ENCODE measurements at places on chromosomes 12 and 14.

DNA sequence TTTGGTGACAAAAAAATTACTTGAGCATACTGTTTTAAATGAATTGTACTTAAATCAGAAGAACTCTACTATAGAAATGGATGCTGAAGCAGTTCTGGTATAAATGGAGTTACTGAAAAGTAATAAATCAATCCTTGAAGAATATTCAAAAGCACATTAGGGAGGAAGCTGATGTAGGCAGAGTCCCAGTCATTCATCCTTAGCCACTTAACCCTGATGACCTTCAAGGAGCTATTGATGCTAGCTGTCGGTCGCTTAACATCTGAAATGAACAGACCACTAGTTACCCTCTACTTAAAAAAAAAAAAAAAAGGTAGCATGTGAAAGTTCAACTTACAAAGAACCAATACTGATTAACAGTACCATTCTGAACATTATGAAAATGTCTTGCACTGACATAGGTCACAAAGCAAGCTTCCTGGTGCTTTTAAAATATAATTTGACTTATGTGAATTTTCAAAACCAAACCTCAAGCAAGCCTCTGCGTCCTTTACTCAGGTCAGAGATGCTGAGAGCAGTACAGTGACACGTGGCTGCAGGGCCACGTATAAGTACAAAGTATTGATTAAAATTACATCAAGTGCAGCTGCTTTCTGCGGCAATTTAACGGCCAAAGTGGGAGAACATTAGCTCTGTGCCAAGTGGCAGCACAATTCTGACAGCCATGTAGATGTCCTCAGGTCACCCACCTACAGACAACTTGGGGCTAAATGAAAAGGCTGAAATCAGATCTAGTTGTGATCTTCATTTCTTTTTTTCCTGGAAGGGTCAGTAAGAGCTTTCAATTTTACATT, 18.1 kb downstream of the PPM1H start:
- no peak for DNase-seq

DNA sequence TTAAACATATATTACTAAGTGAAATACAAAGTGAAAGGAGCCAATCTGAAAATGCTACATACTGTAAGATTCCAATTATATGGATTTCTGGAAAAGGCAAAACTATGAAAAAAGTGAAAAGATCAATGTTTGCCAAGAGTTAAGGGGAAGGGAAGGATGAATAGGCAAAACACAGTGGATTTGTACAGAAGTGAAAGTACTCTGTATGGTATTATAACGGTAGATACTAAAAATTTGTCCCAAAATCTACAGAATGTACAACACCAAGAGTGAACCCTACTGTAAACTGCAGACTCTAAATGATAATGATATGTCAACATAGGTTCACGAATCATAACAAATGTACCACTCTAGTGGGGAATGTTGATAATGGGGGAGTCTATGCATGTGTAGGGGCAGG, 17.8 kb downstream of the EEA1 start:
- DNase-seq: no peak

GRCh38 chr12:68806488-68807237, 1.3 kb upstream of the MDM2 start:
- DNase-seq: no peak

- peak; percentile 38 for DNase-seq
These were observed 593 bp downstream of the UNC119B start for GRCh38 chr12:120710805-120711296.

DNA sequence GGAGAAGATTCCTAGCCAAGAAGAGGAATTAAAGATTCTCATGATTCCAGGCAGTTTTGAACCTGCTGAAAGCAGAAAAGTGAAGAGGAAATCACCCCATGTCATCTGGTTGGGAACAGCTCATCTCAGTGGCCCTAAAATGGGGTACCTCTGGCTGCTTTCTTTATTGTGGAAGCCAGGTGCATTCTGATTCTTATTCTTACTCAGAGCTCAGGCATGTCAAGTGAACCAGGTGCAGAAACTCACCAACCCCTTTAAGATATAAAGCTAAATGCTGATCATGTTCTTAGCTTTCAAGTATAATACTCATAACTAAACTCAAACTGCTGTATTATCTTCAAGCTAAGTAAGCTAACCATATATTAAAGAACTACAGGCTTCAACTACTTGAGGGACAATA, 253.9 kb upstream of the ARID2 start:
- no peak for DNase-seq

- no peak for DNase-seq
These were observed 119.7 kb upstream of the PDE3A start for GRCh38 chr12:20248646-20249045.

DNA sequence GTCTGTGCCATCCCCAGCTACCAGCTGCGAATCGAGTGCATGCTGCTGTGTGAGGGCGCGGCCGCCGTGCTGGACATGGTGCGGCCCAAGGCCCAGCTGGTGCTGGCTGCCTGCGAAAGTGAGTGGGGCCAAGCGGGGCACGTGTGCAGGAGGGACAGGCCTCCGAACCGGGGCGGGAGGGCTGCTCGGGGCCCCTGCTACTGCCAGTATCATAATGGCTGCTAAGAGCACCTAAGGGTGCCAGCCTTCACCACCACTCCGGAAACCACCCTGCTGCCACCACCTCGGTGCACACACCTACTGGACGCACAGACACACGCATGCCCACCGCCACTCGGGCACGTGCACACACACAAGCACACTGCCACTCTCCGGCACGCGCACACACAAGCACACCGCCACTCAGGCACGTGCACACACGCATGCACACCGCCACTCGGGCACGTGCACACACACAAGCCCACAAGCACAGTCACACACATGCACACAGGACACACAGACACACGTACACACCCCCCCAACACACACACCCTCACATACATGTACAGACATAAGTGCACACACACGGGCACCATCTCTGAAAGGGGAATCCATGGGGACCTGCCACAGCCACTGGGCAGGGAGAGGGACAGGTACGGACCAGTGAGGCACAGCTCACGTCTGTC, 13.8 kb upstream of the ADSS1 start:
- no peak for DNase-seq

DNA sequence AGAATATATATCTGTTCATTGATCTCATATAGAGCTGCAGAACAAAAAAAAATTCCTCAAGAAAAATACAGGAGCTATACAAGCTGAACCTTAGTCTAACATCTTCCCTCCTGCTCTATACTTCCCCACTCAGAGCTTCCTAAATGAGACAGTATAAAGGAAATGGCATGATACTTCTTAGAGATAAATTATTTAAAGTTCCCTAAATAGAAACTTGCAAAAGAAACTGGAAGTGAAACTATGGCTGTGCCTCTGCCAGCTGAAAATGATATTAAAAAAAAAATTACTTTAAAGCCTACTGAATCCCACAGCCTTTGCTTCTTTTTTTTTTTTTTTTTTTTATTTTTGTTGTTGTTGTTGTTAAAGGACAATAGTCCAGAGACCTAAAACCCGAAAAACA, 11.6 kb upstream of the NEK9 start:
- no peak for DNase-seq

GRCh38 chr14:90534091-90534837, 137.4 kb downstream of the CALM1 start:
- no peak for DNase-seq

DNA sequence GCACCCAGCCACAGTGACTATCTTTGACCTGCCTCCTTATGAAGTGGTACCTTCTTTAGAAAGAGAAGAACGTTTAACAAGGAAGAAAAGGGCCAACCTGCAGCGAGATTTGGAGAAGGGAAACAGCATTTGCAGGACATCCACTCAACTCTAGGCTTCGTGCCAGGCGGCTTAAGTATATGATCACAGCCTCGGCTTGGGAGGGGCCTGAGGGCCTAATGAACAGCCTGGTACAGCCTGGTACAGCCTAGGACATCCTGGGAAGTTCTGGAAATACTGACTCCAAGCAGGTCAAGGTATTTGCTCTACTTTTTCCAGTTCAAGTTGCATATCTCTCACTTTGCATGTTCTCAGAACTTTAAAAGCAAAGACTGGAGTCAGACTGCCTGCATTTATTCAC, 16.1 kb downstream of the HCAR2 start:
- DNase-seq: no peak

- DNase-seq: no peak
These were observed 490.2 kb downstream of the NELL2 start for GRCh38 chr12:44385964-44386363.

- DNase-seq: no peak
These were observed 270.2 kb downstream of the SSPN start for GRCh38 chr12:26465419-26466097.

DNA sequence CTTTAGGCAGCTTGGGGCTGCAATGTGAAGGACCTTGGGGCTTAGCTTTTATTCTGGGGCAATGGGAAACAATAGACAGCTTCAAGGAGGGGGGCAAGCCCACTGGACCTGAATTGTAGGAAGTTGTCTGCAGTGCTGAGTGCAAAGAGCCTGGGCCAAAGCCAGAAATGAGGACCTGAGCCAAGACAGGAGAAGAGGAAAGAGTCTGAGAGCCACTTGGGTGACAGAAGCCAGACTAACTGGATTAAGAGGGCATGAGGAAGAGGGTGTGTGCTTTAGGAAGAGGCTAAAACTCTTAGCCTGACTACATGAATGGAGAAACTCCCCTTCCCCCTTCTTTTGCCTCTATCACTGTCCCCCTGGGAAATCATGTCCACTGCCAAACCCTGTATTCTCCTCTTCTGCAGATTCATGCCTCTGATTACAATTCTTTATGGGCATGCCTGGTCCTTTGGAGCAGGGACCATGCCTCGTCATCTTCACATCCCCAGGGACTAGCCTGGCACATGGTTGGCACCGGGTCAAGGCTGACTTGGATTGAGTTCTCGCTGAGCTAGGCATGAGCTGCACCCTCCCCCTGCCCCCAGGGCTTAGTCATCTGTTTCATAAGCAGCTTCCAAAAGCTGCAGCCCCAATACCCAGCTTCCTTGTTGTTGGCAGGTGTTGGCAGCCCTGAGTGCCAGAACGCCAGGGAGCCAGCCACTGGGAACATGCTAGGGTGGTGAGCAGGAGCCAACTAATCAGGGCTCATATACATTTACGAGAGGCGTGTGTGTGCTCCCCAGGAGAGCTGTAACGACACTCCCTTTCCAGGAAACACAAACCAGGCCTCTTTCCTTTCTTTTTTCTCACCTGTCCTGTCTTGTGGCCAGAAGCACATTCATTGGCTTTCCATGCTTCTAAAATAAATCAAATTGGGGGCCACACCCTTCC, 27.7 kb upstream of the JDP2 start:
- peak; percentile 94 for DNase-seq

- no peak for DNase-seq
These were observed 12.0 kb downstream of the NGDN start for GRCh38 chr14:23481362-23481970.

DNA sequence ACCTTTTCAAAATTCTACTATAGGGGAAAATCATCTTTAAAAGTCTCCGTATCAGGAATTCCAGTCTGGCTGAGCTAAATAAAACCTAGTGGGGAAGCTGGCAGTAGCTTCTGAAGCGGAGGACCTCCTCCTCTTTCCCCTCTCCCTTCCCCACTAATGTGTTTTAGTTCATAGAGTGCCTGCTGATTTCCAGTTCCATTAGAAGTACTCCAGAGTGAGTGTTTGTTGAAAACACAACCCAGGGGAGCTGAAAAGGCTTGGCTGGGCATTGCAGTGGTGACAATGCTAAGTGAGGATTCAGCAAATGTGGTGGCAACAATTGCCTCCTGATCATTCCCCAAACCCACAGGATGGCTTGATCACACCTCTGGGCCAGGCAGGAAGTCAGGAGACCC, 144.2 kb upstream of the FRMD6 start:
- DNase-seq: no peak

DNA sequence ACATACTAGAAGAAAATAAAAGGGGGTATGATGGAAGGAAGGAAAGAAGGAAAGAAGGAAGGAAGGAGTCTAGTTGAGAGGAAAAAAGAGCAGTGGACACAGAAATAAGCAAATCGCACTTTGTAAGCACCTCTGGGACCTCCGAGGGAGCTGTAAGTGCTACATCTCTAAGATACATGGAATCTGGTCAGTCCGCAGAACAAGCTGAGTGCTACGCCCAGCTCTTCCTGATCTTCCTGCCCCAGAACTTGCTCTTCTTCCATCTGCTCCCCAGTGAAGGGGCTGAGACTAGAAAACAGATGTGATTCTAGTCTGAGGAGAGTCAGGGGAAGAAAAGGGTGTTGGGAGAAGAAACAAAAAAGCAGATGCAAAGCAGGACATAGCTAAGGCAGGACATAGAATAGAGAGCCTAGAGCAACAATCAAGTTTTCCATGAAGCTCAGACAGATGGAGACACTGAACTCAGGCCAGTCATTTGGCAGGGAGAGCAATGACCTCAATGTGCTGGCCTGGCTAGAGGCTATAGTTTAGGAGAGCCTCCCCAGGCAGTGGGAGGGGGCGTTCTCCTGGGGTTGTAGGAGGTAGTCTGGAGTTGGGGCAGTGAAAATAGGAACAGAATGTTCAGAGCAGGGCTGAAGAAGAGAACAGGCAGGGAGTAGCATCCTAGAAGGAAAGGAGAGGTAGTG, 1.7 kb upstream of the MFAP5 start:
- no peak for DNase-seq

GRCh38 chr12:1630133-1630826, 1.2 kb downstream of the WNT5B start:
- DNase-seq: no peak

Data from dorsolateral prefrontal cortex (tissue), 122 donors.